M059J (cell line): ENCODE measurements at places on chromosomes 2 and 18. TPM values are rescaled to one million over a fixed set of nuclear protein-coding genes. Genes with fewer than 3 reads are reported as not detected.

DNA sequence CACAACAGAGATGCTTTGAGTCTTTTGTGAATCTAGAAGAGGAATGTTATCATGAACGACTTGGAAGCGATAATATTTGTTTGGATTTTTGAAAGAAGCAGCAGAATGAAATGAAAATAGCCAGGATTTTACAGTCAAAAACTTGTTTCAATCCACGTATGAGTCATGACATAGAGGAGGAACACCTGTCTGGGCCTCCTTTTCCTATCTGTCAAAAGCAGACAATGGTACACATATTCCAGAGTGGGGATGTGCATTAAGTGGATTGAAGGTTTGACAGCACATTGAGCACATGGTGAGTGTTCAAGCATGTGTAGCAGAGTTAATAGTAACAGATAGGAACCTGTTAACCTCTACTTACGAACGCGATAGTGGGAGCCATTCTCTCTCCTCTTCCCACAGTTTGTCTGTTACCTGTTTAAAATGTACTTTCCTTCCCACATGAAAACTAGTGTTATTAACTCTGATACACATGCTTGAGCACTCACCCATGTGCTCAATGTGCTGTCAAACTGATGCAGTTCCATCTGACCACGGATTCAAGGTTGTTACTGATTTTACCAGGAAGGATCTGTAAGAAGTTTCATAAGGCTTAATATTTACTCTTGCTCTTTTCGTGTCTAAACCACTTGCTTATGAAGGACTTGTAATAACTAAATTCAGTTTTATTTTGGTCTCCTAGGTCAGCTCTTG is 863.4 kb upstream of the SOX11 start:
- no peak for DNase-seq

- DNase-seq = no peak
These were observed at the start of gene MYOM1 for GRCh38 chr18:3219631-3220335. TSS of gene MYOM1 (minus strand) at chr18:3219968. CDS start at chr18:3215223, 4,745 bp downstream.

IL1R2 gene
- not detected in 2 replicates for total RNA-seq

DNA sequence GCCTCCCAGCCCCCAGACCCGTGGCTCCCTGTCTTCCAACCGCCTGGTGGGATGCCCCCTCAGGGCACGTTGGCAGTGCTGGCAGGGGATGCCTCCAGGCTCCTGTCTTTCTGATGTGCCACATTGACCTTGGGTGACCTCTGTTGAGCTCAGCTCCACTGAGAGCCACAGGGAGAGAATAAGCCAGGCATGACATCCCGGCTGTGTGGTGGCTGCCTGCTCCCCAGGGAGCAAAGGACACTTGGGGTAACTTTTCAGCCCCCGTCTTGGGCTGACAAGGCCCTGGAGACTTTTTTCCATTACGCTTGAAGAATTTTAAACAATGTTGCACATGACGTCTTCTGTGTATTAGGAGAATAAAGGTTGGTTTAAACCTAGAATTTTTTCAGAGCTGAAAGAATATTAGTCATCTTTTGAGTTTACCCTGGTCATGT is 246.0 kb downstream of the TSN start:
- peak; percentile 3 for DNase-seq
